ENCODE measurements at places on chromosomes 6 and 20.

- no peak for DNase-seq
Measured at GRCh38 chr20:3696745-3697587, 15.2 kb upstream of the ADAM33 start.

DNA sequence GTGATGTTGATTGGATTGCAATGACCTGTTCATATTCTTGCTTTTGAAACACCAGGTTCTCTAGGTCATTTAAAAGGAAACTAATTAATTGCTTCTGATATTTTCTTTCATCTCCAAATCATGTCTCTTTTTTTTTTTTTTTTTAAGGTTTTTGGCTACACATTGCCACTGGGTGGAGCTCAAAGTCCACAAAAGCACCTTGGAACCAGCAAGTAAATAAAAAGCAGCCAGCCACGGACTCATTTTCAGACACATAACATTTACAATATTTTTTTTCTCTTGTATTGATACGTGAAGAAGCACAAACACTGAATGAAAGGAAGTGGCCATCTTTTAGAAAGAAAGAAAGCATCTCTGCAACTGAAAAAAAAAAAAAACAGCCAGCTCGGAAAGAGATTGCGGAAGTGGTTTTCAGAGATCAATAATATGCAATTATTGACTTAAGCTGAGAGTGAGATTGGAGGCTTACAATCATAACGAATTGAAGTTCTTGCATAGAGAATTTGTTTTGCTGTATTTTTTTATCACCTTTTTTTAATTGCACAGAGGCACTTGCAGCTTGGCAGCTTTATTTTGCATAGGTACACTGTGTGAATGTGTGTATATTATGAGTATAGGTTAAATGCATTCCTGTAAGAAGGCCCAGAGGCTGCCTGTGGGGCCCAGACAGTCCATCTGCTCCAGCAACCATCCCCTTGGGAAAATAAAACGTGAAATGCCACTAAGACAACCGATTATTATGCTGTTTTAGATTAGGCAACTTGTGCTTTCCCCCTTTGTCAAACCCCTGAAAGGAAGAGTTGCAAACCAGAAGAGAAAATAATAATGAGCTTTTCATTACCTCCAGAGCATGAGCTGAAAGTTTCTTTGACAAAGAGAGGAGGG is 28.2 kb downstream of the CGA start:
- DNase-seq = peak; percentile 69

DNA sequence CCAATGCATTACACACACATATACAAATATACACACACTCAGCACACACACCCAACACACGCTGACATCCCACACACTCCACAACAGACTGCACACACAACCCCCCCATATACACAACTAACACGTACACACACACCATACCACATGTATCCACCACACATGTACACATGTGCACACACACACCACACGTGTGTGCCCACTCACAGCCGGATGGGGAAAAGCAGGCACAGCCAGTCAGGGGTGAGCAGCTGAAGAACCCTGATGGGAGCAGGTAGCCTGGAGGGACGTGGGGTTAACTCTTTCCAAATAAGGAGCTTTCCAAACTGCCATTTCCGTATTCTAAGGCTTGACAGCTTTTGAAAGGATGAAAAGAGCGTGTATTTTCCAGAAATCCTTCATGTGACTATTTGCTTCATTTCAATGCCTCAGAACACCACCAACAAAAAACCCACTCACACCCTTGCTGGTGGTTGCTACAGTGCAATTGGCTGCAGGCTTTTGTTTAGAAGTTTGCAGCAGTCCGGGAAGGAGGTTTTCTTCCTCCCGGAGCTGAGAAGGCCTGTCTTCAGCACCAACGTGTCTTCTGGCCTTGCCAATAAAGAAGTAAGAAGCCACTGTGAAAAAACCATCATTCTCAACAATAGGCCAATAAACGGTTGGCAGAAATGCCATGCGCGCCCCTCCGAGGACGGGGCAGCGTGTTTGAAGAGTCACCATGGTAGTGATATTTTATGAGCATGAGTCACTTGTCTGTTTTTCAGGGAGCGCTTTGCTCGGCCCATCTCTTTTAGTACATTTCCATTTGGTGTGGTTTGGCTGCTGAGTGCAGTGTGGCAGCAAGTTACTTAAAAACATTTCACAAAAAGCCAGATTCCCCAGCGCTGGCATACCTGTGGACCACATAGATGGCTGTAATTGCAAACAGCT is 131.3 kb upstream of the GMDS start:
- DNase-seq = peak; percentile 85

DNA sequence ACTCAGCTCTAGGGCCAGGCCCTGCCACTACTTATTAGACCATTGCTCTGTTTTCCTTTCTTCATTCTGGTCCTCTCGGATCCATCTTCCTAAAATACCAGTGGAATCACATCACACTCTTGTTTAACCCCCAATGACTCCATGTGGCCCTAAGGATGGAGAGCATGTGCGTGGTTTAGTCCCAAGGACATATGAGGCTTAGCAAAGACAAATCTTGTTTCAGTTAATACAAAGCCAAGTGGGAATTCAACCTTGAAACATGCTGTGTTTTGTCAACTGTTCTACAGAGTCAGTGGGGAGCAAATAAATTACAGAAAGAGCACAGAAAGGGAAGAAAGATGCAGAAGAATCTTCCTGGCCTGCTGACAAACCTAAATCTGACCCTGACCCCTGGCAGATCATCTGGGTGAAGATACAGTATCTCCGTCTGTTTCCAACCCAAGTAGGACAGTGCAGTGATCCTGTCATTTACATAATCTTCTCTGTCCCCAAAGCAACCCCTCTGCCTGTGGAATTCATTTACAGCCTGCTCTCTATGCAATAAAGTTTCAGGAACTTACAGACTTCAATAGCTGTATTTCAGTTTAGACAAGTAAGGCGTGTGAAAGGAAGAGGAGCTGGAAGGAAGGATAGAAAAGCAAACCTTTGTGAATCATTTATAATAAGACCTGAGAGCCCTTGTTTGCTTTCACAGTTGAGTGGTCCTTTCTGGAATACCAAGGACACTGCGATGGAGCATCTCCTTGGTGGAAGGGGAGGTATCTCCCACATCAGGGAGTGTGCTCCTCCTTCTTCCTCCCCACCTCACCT is 144.0 kb downstream of the THBS2 start:
- no peak for DNase-seq

DNA sequence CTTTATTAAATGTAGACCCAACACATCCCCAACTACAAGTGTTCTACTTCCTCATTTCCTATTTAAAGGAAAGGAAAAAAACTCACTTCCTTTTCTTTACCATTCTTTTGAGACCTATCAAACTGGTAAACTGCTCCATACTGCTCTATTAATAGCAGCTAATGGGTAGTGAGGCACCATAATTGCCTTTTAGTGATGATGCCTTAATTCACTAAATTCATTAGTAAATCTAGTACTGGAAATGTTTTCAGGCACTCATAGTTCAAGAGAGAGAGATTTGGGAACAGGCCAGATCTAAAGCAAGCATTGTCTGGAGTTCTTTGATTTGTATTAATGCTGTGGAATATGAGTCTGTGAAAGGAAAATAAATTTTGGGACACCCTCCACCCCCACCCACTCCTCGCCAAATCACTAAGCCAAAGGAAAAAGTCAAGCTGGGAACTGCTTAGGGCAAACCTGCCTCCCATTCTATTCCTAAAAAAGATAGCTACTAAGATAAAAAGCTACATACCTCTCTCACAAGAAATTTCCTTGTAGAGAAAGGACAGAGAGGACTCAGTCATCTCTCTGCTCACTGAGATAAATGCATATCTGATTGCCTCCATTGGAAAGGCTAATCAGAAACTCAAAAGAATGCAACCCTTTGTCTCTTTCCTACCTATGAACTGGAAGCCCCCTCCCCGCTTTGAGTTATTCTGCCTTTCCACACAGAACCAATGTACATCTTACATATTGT is 13.6 kb upstream of the IBTK start:
- no peak for DNase-seq

DNA sequence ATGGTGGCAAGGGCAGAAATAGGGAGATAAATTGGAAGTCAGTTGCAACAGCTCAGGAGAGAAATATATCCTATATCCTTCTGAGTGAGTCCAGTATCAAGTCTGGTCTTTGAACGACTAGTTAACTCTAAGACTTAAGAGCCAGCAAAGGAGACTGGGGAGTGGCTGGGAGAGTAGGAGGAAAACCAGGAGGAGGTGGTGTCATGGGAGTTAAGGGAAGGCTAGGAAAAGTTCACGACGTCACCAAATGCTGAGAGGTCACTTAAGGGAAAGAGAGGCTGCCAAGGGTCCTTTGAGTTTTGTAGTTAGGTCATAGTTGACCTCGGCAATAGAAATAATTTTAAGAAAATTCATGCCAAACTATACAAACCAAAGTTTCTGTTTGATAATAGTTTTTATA is 25.1 kb downstream of the ACOT13 start:
- no peak for DNase-seq

DNA sequence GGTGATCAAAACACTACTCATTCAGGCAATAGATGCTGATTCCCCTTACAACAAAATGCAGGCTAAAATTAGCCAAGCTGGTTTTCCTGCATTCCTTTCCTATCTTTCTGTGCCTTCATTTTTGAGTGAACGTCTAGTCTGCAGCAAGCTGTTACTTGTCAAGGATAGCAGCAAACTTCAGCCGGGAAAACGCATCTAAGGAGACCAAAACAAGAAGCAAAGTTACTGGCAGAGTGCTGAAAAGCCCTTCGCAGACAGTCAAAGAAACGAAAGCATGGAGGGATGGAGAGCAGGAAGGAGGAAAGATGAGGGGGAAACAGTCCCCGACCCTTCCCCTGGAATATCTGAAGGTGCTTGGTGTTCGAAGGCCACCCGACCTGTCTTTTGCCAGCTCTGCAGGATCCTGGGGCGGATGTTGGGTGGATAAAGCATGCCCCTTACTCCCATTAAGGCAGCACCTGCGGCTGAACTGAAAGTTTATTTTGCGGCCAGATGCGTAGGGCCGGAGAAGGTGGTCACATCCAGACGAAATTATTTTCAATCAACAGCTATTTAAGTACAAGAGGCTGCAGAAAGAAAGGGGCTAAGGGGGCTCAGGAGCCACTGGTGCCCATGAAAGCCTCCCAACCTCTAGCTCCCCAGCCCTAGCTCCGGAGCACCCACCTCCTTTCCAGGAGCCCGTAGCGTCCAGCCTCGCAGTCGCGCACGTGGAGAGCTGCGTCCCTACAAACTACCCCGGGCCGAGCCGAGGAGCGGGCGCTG is 538 bp downstream of the FERMT1 start:
- DNase-seq = peak; percentile 35

Measured in EL (cell line).